GM13977 (cell line): ENCODE measurements at places on chromosomes 16 and 17.

DNA sequence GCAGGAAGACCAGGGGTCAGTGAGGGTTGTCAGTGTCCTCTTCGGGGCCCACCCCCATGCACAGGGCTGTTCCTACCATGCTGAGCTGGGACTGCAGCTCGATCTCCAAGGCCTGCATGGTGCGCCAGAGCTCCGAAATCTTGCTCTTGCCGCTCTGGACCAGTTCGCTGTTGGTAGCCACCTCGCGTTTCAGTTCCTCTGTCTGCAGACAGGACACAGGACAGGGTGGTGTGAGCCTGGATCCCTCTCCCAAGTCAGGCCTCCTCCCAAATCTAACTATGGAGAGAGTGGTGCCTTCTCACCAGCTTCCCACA is 90.9 kb downstream of the GOSR1 start:
- DNase-seq: no peak

DNA sequence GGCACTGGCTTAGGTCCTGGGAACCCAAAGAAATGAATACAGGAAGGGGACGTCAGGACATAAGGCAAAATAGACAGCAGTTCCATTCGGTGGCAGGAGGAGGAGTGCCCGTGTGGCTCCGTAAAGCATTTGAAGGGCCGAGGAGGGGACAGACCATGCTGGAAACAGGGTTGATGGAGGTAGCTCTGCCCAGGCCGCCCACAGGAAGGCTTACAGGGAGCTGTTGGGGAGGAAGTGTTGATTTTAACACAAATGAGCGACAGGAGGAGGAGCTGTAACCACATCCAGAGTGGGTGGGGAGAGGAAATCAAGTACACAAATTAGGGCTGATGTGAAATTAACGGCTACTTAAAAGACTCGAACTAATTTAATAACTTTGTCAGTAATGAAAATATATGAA is 54.6 kb downstream of the RBFOX3 start:
- no peak for DNase-seq

DNA sequence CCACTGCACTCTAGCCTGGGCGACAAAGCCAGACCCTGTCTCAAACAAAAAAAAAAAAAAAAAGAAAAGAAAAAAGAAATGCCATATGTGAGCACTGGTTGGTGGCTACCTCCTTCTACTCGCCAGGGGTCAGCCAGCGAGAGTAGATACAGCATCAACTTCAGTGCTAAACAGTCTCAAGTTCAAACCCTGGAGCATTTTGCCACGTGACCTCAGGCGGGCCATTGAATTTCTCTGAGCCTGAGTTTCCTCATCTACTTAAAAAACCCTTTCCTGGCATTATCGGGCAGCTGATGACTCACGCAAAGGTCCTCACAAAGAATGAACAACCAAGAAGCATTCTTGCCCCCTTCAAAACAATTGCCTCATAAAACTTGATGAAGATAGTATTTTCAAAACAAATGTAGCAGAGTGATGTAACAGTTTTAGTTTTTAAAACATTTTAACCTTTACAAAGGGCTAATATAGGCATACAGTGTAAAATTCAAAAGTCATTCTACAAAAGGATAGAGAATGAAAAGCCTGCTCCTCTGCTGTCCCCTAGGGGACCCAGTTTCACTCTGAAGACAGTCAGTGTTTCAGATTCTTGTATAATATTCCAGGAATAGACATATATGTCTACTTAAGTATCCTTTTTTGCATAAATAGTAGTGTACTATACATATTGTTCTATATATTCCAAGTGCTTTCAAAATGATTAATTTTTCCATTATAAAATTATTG is 28.4 kb downstream of the DNAH2 start:
- DNase-seq: no peak

DNA sequence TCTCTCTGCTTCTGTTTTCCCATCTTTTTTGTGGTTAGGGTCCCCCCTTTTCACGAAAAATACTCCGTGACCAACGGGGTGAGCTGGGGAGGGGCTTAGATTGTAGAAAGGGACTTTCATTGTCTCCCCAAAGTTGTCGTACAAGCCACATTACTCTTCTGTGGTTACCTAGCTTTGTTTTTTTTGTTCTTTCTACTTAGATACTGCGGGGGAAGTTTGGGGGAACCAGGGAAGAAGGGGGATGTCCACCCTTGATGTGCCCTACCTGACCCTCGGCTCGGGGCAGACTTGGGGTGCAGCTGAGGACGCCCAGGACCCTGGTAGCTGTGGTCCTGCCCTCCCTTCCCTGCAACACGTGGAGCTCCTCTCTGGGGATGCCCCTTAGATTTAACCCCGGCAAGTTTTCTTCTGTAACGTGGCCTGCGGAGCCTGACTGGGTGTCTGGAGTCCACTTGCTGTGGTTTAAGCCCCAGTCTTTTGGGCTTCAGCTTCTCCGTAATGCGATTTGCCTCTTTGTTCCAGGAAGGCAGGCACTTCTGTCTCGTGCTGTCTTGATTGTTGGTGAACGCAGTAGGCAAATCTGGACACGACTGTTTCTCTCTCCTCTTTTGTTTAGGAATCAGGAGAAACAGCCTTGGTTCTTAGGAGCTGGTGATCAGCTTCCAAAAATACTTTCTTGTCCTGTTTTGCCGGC is 892 bp downstream of the ABCC1 start:
- peak; percentile 73 for DNase-seq

DNA sequence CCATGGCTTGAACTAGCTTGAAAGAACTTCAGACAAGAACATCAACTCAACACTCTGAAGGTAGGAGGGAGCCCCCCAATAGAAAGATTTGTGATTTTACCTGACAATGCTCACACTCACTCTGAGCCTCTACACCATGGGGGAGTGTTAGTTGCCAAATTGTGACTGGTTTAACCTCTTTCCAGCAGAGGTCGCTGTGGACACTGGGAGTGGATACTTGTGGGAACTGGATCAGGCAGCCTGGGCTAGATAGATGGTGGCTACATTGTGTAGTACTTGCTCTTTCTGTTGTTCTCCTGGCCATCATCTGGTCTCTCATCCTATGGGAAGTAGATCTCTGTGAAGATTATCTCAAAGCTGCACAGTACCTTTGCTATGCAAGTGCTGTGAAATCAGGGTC is 2.9 kb downstream of the SMPD3 start:
- peak; percentile 66 for DNase-seq

DNA sequence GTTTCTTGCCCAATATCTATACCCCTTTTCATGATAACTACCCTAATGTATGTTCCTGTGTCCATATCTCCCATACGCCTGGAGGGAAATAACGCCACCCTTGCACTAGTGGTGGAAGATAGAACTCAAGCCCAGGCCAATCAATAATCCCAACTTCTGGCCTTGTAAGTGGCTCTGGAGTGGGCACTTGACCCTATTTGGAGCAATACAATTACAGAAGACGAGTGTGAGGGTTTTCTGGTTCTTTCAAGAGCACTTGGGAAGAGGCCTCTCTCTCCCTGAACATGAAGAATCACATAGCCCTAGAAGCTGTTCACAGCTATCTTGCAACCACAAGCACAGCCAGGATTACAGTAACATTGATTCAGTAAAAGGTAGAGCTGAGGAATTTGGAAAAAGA is 217.9 kb downstream of the RAB11FIP4 start:
- DNase-seq: no peak

- DNase-seq: peak; percentile 91
Observed at GRCh38 chr17:63946440-63947363, 14.6 kb upstream of the CD79B start.

DNA sequence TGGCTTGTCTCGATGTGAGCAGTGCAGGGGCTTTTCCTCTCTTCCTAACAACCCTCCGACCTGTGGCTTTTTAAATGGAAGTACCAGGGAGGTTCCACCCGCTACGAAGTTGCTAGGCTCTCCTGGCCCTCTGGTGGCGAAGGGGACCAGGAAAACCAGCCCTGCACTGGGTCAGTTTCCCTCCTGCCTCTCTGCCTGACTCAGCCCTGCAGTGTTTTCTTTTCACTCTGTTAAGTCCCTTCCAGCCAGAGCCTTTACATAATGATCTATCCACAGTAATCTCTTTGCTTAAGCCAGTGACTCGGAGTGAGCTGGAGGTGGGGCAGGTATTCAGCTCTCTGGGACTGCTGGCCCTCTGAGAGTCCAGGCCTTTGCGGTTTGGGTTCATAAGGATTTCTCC is 331.3 kb upstream of the EEF2KMT start:
- DNase-seq: no peak

- DNase-seq: peak; percentile 19
Observed at GRCh38 chr17:57195785-57196460, 60.4 kb upstream of the MSI2 start.

DNA sequence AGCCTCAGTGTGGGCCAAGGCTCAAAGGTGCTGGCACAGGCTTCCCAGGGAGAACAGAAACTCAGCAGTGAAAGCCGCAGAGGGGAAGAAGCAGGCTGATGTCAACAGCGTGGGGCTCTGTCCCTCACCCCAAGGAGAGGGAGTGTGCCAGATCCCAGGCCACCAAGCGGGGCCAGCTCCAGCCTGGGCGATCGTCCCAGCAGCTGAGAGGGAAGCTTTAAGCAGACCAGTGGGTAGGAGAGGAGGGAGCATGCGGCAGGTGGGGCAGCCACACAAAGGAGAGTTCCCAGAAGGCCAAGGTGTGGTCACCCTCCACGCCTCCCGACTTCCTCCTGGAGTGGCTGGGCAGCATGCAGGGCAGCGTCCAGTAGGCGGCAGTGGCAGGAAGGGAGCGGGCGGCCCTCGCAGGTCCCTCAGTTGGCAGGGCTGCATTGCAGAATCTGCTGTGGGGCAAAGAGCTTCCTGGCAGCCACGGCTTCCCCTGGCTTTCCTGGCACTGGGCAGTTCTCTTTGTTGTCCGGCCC is 6.0 kb downstream of the SYNGR2 start:
- DNase-seq: no peak

GRCh38 chr17:80738987-80739730 is 194.5 kb downstream of the RPTOR start:
- DNase-seq: no peak

- DNase-seq: peak; percentile 63
Observed at GRCh38 chr17:28878981-28879380, 18.6 kb downstream of the FLOT2 start.

DNA sequence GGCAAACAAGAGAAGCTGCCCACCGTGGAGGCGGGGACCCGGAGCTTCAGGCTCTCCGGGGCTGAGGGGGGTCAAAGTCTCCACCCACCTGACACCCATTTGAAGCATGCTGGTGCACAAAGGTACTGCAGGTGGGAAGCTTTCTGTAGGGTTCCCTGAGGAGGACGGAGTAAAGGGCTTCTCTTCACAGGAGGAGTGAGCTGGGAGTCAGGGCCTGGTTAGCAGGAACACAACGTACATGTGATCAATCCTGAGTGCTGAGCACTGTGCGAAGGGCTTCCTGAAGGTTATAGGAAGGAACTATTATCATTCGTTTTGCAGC is 252.9 kb upstream of the RPL38 start:
- DNase-seq: no peak
